Ovary (tissue), 10 donors: ENCODE measurements at places on chromosomes 2 and 18. TPM values are rescaled to one million over a fixed set of nuclear protein-coding genes. Genes with fewer than 3 reads are reported as not detected.

DNA sequence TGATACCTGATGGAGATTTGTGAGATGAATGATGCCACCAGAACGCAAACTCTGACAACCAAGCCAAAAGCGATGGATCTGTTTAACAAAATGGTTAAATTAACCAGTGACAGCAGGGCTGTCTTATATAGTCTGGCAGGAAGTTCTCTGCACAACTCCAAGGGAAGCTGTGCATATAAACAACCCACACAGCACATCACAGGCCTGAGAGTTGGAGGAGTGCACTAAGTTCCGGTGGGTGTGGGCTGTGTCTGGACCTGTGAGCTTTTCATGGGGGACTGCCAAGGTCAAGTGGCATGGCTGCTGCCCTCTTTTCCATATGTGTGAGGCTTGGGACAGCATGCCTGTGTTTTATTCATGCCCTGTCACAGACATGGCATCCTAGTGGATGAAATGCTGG is 414.6 kb upstream of the TRIB2 start:
- DNase-seq, result no peak

- DNase-seq, result no peak
Measured at GRCh38 chr18:48314690-48315089, 94.5 kb downstream of the ZBTB7C start.

DNA sequence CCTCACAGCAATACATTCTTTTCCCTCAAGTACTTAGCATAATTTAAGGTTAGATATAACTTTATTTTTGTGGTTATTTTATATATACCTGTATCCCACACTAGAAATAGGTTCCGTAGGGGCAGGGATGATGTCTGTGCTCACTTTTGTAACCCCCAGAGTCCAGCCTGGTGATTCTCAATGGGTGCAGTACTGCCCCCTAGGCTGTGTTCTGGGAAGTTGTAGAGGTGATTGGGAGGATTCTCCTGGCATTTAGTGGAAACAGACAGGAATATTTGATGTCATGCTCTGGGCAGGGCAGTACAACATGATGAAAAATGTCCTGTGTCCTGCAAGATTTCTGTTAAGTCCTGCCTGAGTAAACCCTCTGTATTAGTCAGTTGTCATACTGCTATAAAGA is 333.3 kb downstream of the PLCL1 start:
- DNase-seq, result no peak

GRCh38 chr2:39128919-39129391 is 8.1 kb upstream of the SOS1 start:
- no peak for DNase-seq

GRCh38 chr2:136801661-136802060 is 36.3 kb downstream of the THSD7B start:
- DNase-seq, result no peak

- no peak for DNase-seq
Measured at GRCh38 chr2:45859682-45860081, 208.2 kb downstream of the PRKCE start.

- DNase-seq, result no peak
Measured at GRCh38 chr2:240346015-240346752, 89.3 kb upstream of the GPC1 start.

DNA sequence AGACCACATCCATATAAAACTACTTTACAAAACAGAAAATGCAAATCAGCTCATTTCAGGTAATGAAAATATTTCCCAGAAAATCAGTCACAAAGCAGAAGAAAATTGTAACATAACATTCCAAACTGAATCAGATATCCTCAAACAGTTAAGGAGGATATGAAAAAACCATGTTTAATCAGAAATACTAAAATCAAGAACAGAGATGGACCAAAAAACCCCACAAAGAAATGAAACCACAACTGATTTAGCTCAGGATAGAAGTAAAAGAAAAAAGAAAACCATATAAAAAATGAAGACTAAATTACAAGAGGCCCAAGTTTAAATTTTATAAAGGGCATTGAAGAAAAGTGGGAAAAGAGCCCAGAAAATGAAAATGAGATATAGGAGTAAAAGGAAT is 102.9 kb downstream of the RAB3GAP1 start:
- no peak for DNase-seq

- DNase-seq, result peak; percentile 91
Measured at GRCh38 chr2:153478289-153479261, at the start of gene RPRM. Gene RPRM, minus strand, starts transcription at chr2:153478762. Its CDS starts 197 bp downstream, at chr2:153478565.

DNA sequence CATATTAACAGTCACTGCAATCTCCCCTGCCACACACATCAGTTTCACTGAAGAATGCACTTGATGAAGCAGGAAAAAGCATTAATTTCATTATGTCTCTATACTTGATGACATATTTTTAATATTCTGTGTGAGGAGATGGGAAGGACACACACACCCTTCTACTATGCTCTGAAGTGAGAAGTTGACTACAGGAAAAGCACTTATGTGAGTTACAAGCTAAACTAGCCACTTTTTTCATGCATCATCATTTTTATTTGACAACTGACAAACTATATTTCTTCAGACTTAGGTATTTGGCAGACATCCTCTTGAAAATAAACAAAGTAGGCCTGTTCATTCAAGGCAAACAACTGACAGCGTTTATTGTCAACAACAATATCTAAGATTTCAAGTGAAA is 150.4 kb upstream of the ID2 start:
- no peak for DNase-seq

GRCh38 chr2:30769891-30770462 is 37.3 kb downstream of the CAPN13 start:
- DNase-seq, result no peak

DNA sequence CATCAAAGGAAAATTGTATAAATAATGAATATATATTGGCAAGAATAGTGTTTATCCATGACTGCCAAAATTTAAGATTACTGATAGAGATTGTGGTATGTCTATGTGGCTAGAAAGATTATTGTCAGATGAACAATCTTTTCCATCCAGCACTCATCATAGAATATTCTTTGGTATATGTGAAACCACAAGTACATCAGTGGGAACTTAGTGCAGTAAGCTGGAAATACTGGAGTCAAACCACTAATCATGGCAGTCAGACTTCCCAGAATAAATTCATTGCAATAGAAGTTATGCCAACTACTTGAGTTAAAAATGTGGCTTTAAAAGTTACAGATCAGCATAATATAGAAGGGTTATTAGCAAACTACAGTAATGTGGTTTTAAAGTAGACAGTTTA is 310.3 kb downstream of the GULP1 start:
- DNase-seq, result no peak

- DNase-seq, result no peak
Measured at GRCh38 chr2:237048595-237048994, 37.1 kb upstream of the COPS8 start.

- no peak for DNase-seq
Measured at GRCh38 chr2:230660294-230661060, 52.2 kb upstream of the CAB39 start.

DNA sequence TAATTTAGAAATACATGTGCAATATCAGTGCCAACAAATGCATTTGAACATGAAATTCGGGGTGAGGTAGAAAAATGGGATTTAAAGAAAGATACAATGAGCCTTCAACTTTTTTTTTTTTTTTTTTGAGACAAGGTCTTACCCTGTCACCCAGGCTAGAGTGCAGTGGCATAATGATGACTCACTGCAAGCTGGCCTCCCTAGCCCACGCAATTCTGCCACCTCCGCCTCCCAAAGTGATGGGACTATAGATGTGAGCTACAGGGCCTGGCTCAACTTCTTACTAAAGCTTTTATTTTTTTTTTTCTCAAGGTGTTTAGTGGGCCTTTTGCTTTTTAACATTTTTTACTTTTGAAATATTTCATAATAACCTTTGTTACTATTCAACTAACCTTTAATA is 365.6 kb downstream of the LRRTM4 start:
- no peak for DNase-seq

DNA sequence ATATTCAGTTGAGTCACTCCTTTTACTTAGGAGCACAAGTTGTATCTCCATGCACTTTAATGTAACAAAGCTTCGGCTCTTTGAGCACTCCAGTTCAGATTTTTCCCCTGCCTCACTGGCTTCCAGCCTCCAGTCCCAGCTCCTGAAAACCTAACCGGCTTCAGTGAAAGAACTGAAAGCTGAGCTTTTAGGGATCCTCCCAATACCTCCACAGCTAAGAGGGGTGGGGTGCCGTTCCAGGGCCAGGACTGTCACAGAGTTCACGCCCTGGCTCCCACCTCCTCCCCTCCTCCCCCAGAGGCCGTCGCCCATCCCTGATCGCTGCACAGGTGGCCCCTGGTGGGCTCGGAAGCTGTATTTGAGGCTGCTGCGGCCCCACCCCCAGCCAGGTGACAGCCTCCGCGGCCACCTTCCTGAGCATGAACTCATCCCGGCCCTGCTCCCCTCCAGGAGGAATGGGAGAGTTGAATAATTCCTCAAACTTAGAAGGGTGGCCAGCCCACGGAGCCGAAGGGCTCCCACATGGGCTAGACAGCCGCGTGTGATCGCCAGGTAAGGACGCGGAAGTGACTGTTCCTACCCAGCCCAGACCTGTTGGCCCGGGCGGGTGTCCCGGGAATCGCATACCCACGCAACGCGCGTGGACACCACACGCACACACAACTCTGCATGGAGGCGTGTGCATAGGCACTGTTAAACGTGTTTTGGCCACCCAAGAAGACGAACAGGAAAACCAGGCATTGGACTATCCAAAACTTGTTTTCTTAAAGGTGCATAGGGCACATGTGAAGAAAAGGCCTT is 1.8 kb downstream of the MYO5B start:
- DNase-seq, result no peak

DNA sequence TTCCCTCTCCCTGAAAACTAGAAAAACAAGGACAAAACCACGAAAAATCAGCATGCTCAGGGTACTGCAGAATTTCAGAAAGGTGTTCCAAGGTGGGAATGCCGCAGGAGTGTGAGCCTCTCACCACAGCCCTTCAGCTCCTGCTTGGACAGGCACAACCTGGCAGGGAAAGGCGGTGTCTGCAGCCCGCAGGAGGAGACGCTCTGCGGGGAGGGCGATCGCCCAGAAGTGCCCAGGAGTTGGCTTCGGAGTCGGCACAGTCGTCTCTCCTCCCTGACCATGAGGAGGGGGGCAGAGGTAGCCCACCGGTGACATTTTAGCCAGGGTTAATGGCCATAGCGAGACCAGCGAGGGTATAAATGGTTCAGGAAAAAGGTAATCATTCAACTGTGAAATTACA is 57.2 kb downstream of the TMEM18 start:
- DNase-seq, result no peak

- no peak for DNase-seq
Measured at GRCh38 chr2:217789736-217790181, 213.0 kb downstream of the TNS1 start.

GRCh38 chr2:174824068-174824467 is 59.8 kb upstream of the CHRNA1 start:
- DNase-seq, result no peak

DNA sequence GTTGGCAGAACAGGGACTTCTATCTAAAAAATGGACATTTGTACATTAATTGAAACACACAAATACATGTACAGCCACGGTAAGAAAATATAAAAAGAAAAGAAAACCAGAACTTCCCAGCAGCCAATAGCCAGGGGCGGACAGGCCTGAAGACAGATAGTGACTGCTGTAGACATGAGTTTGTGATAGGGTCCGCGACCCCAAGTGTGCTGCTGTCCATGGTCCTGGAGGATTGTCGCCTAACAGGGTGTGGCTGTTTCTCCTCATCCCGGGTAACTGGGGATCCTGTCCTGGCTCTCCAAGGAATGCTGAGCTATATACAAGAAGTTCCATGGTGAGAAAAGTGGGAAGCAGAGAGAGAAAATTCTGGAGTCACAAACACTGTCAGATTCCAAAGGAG is 266.5 kb upstream of the SALL3 start:
- DNase-seq, result no peak

DNA sequence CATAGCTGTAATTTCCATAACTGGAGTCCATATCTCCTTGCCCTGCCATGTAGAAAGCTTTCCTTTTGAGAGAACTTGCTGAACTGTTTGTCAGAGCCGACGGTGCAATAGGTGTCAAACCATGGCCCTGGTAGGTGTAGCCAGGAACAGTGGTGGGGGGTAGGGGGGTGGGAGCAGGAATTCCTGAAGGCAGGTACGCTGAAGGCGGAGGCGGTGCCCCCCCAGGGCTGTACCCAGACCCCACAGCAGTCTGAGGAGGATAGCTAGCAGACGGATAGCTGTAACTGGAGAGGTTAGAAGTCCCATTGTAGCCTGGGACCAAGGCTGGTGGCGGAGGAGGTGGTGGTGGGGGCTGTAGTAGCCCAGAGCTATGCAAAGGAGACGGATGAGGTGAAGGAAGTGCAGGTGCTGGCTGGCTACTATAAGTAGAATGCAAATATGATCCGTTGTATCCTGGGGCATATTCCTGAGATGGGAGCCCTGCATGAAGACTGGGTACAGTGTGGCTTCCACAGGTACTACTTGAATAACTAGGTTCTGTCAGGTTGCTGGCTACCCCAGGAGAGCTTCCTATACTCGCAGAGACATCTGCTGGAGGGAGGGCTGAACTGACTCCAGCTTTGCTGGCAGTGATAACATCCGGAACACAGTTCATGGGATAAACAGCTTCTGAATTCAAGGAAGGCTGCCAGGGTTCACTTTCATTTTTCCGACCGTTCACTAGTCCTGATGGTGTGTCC is 124.8 kb downstream of the FIGN start:
- DNase-seq, result peak; percentile 16

GRCh38 chr18:13067966-13068365 is 76.8 kb downstream of the CEP192 start:
- no peak for DNase-seq

DNA sequence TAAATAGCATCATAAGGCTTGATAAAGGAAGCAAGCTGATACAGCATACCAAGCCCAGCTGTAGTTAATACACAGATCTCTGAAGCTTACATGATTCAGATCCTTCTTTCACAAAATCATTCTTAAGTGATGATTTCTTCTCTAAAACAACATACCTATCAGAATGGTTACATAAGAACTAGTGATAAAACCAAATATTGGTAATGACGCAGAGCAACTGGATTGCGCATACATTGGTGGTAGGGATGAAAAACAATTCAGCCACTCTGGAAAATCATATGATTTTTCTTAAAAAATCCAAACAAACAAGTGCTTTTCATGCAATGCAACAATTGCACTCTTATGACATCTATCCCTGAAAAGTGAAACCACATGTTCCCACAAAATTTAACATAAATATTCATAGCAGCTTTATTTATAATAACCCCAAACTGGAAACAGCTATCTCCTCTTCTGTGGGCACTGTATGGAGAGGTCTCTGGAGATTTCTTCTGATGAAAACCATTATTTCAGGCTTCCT is 153.6 kb upstream of the DSEL start:
- DNase-seq, result no peak

C2orf78 gene
- total RNA-seq, result not detected

TLX2 gene
- total RNA-seq, result not detected

INSIG2 gene
- 12.1 TPM for total RNA-seq

FMNL2 gene
- total RNA-seq, result 55.1 TPM

MOB1A gene
- 63.9 TPM for total RNA-seq

MROH2A gene
- not detected for total RNA-seq

LRRC30 gene
- total RNA-seq, result not detected

OR6B2 gene
- not detected for total RNA-seq

LRP1B gene
- 0.22 TPM for total RNA-seq

CPO gene
- total RNA-seq, result 0.28 TPM
